ENCODE measurements at places on chromosomes 3 and 15.

GRCh38 chr15:32053719-32054118 lies 23.4 kb downstream of the CHRNA7 start:
- DNase-seq = no peak

DNA sequence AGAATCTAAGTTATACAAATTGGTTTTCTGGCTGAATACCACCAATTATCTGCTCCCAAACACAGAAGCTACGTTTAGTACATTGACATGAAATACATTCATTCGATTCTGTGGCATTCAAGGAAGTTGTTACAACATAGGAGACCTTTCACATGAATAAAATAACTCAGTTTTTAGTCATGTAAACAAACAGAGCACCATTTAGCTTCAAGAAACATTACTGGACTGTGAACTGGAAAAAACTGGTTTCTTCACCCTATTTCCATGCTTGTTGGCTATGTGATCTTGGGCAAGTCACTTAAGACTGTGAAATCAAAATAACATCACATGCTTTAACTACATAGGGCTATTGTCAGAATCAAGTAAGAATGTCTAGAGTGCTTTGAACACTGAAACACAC lies 46.2 kb downstream of the NRG4 start:
- DNase-seq = no peak

GRCh38 chr3:178415384-178415783 lies 120.9 kb upstream of the KCNMB2 start:
- DNase-seq = no peak

DNA sequence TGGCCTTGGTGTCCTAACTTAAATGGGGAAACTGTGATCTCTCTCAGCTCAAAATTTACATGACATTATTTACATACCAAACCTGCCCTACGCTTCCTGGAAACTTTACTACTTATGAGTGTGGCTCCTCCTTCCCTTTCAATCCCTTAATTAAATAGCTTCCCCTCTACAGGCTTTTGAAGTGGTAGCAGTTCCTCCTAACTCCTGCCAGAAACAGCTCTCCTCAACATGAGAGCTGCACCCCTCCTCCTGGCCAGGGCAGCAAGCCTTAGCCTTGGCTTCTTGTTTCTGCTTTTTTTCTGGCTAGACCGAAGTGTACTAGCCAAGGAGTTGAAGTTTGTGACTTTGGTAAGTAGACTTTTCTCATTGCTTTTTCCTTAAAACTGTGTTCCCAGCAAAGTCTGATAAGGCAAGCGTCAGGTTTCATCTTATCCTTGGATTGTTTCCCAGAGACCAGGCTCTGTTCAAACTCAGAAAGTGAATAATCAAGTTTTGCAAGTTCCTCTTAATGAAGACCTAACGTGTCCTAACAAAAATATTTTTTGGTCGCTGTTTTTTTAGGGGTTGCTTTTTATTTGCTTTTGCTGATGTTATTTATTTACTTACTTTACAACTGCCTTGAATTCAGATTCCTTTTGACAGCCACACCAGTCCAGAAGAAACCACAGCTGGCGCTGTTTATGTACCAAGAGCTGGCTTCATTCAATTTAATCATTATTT lies at the start of gene ACP3:
TSS of gene ACP3 (plus strand) at position 179 of the 720 bp plus-strand sequence. CDS start at position 229, 50 bp downstream.
- no peak for DNase-seq

GRCh38 chr3:194890091-194890490 lies 204.4 kb downstream of the FAM43A start:
- DNase-seq = no peak

DNA sequence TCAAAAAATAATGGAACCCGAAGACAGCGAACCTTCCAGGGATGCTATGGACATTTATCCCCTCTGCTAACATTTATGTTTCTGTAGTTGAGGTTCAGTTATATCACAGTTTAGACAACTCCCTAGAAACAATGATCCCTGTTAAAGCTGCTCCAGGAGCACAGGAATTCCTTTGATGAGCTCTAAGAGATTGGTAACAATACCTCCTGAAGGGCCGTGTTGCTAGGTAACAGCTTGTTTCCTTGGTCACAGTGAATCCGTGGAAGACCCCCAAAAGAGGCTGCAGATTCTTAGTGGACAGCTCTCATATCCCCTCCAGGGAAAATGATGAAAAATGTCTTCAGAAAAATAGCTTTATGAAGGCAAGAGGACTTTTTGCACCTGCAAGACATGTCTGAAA lies 160.2 kb downstream of the SERPINI1 start:
- DNase-seq = no peak

- peak; percentile 35 for DNase-seq
These were observed at the start of gene DMXL2 for GRCh38 chr15:51622604-51623370. TSS of gene DMXL2 (minus strand) at chr15:51622771. CDS start at chr15:51622545, 226 bp downstream.

DNA sequence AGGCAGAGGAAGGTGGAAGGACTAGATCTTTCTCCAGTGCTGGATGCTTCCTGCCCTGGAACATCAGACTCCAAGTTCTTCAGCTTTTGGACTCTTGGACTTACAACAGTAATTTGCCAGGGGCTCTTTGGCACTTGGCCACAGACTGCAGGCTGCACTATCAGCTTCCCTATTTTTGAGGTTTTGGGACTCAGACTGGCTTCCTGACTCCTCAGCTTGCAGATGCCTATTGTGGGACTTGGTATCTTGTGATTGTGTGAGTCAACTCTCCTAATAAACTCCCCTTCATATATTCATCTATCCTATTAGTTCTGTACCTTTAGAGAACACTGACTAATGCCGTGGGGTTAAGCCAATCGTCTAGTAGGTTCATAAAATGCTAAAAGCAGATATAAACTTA lies 8.8 kb upstream of the B3GNT5 start:
- no peak for DNase-seq

DNA sequence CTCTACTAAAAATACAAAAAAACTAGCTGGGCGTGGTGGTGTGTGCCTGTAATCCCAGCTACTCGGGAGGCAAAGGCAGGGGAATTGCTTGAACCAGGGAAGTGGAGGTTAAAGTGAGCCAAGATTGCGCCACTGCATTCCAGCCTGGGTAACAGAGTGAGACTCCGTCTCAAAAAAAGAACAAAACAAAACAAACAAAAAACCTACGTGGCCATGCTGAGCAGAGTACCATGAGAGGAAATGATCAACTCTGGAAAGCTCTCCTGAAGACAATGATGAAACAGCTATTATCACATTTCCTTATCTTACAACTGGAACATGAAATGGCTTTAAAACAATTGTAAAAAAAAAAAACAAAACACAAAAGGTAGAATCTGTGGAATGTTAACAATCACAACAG lies 75.2 kb downstream of the CHSY1 start:
- no peak for DNase-seq

GRCh38 chr3:153439780-153440179 lies 277.8 kb downstream of the RAP2B start:
- no peak for DNase-seq

GRCh38 chr15:93028111-93028631 lies 60.8 kb downstream of the RGMA start:
- DNase-seq = no peak

- DNase-seq = no peak
These were observed 1.9 kb downstream of the EHD4 start for GRCh38 chr15:41970456-41970855.
